ENCODE measurements at places on chromosomes 7 and 10.

DNA sequence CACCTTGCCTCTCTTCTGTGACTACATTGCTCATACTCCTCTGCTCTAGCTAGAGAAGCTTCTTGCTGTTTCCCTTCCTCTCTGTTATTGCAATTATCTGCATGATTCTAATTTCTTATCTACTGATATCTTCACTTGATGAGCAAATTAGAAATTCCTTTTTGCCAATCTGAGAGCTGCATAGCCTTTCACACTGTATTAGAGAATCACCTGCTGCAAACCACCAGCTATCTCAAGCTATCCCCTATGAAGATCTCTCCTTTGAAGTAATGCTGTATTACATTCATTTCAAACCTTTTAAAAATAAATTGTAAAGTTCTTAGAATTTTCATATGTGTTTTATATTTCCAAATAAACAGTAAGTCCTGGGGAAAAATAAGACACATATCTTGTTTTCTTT is 89.0 kb upstream of the ZNF804B start:
- DNase-seq = no peak

GRCh38 chr10:101817337-101818118 is 716 bp downstream of the OGA start:
- DNase-seq = no peak

DNA sequence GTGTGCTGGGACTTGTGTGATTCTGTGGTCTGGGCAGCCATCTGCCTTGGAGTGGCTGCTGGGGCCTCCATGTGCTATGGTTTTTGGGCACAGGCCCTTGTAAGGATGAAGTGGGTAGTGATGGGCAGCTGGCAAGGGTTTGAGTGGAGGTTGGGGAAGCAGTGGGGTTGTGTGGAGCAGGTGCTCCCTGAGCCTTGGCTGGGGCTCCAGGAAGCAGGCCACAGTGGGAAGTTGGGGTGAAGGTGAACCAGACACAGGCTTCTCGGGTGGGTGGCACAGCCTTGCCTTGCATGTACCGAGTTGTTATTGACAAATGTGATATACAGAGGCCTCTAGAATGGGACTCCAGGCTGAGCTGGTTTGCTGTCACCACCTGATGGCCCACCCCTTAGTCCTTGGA is 82.3 kb downstream of the ADCY1 start:
- DNase-seq = no peak

- DNase-seq = no peak
Measured at GRCh38 chr10:14039968-14040668, 290.6 kb downstream of the FRMD4A start.

DNA sequence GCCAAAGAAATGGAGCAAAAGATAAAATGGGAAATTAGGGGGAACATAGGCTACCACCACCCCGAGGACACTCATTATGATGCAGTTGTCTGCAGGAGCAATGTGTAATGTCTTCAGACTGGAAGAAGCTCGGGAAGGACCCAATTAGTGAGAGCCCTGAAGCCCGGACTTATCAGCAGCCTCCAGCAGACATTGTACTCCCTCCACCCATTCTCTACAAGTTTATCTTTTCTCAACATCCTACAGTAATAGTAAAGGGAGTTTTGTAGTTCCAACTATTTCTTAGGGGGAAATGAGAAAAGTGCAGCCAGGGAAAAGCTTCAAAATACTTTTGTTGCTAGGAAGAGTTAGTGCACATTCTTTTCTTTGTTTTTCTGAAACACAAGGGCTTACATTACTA is 657.3 kb upstream of the COBL start:
- DNase-seq = no peak

DNA sequence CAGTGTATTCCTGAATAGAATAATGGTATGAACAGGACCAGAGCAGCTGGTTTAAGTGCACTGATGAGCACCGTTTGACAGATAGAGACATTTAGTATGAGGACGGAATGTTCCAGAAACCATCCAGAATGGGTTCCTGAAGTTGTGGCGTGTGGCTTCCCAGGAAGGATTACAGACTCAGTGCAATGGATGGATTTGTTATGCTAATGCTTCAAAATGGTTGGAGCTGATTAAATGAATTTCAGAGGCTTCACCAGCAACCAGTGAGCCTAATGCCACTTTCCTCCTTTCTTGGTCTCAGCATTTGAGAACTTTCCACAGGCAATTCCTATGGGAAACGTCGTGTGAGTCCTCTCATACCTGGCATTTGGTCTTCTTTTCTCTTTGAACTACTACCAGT is 9.9 kb downstream of the GATA3 start:
- no peak for DNase-seq

DNA sequence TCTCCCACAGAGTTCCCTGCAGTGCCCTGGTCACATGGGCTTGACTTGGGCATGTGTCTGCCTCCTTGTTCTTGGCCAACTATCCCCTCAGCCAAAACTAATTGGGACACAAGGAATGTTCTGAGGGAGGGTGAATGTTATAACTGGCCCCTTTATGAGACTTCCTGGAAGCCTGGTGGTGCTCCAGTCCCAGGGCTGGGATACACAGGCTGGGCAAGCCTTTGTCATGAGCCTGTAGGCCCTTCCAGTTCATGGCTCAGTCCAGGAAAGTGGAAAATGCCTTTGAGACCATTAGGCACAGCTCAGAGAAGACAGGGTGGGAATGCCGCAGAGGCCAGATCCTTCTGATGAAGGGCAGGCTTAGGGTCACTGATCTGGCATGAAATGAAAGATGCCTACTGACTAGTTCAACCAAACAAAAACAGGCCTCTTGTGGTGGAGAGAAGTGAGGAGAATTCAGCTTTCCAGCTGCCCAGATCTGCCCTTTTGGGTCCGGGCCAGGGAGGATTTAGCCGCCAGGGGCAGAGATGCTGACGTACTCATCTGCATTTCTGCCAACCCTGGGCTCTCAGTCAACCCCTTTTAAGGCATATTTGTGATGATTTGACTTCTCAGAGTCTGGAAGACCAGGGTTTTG is 961.5 kb downstream of the KCNMA1 start:
- DNase-seq = no peak

- no peak for DNase-seq
Measured at GRCh38 chr7:46033592-46033991, 112.5 kb upstream of the IGFBP3 start.

DNA sequence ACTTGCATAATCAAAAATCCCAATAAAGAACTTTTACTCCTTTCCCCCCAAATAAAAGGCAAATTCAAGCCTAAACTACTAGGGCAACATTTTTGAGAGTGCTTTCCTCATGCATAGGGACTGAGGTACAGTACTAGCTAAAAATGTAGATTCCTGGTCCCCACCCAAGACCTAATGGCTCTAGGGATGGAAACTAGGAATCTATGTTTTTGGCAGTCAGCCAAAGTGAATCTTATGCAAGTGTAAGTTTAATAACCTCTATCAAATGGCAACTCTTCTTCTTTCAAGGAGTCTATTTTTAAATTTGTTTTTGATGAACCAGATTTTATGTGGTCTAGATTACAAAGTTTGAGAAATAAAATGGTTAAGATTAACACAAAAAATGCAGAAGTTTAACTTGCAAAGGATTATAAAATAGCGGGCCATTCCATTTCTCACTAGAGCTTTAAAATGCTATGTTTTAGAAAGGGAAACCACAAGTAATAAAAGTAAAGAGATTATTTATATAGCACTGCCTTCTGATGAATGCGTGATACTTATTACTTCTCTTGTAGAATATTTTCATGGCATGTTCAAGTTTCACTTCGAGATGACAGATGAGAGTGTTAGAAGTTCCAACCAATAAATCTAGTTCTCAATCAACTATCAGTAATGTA is 70.4 kb upstream of the MDFIC start:
- DNase-seq = no peak

DNA sequence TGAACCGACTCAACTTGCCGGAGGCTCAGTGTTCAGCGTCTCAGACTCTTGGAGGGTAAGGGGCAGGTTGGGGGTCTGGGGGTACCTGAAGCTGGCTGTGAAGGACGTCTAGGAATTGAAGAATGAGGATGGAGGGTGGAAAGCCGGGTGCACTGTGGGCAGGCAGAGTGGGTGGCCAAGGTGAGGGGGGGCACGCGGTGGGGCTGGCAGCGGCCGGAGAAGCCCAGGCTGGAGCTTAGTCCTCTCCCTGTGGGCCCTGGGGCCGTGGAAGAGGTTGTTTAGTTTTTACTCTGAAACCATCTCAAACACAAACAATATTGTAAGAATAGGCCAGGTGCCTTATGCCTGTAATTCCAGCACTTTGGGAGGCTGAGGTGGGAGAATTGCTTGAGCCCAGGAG is 83.4 kb downstream of the UNCX start:
- DNase-seq = no peak

- DNase-seq = no peak
Measured at GRCh38 chr10:116713846-116714245, 28.5 kb downstream of the HSPA12A start.

GRCh38 chr10:6850452-6850851 is 270.4 kb upstream of the PRKCQ start:
- no peak for DNase-seq
